ENCODE measurements at places on chromosomes 12 and 14. TPM values are rescaled to one million over a fixed set of nuclear protein-coding genes. Genes with fewer than 3 reads are reported as not detected.

IFNG-AS1 gene
- total RNA-seq = not detected

OVCH1 gene
- total RNA-seq = under 0.01 TPM

SLC2A14 gene
- total RNA-seq = 0.32 TPM

GRCh38 chr12:20370014-20370386, 1.7 kb downstream of the PDE3A start:
- no peak for DNase-seq

GRCh38 chr12:34257093-34257492, 234.8 kb downstream of the ALG10 start:
- DNase-seq = no peak

DNA sequence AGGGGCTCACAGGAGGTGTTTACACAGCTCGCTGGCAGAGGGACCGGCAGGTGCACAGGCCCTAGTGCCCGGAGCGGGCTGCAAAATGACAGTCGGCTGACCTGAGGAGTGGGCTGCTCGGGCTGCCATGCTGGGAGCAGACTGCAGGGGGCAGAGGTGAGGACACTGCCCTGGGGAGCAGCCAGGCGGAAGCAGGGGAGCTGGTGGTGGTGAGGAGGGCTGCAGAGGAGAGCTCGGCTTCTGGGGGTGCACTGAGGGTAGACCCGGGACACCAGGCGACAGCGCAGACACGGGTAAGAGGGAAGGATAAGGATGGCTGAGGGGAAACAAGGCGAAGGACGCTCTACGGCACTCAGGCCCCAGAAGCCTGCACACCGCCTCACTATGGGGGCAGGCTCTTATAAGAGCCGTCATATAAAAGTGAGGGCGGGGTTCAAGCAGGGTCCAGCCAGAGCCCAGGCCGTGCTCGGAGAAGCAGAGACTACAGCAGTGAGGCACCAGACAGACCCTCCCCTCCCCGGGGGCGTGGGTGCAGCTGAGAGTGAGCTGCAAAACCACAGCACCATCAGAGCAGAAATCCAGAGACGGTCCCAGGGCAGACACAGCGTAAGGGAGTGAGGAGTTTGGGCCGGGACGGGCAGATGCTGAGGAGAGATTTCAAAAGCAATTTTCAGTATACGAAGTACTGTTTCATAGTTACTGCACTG, 62.5 kb downstream of the CCDC88C start:
- no peak for DNase-seq

Data from fibroblast of villous mesenchyme (primary cell).